ENCODE measurements at places on chromosomes 2 and 18.

DNA sequence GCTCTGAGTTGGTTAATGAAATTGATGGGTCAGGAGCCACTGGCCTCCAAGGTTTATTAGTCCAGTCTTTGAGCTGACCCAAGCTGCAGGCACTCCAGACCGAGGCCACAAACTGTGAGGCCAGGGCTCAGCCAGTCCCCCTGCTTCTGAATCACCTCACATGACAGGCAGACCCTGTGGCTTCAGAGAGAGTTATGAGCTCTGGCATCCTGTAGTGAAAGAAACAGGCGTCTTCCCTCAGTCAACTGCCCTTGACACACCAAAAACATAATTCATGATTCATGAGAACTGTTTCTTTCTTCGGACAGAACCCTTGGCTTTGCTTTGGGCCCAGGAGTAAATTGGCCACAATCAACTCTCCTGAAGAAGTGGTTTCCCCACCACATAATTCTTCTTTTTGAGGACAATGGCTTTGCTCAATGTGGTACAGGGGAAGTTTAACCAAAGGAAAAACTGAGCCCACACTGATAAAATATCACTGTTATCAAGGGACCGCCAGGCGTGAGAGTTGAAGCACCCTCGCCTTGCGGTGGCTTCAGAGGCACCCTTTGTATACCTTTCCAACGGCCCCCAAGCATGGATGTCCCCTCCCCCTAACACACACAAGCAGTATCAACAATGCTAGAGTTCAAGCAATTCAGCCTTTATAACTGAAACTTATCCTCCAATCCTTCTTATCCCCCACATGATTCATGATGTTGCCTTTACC, 226.9 kb downstream of the CYRIA start:
- DNase-seq = no peak

- no peak for DNase-seq
These were observed 902.6 kb downstream of the CPS1 start for GRCh38 chr2:211458974-211459373.

GRCh38 chr2:9560628-9561027, 5.0 kb upstream of the ADAM17 start:
- DNase-seq = no peak

DNA sequence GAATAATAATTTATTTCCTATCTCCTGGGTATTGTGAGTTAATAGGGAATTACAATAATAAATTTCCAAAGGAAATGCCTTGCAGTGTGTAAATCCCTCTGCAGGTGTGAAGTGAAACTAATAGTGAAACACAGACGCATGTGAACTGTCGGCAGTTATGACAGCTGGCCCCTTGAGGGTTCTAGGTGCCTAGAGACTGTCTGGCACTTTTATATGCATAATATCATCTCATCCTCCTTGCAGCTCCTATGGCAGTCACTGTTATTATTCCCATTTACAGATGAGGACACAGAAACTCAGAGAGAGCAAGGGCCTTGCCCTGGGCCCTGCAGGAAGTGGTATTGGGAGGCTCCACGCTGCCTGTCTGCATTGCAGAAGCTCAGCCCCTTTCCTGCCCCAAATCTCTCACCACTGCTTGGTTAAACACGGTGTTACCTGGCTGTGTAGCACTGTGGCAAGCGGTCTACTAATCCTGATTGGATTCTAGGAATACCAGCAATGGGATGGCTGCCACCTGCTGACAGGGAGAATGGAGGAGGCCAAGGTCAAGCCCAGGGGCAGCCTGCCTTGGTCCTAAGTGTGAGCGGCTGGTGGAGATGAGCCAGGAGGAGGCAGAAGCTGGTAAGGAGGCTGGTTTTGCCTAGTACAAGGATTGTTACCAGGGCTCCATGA, 32.8 kb upstream of the ACKR3 start:
- no peak for DNase-seq
